ENCODE measurements at places on chromosomes 1 and 21.

- DNase-seq: peak; percentile 98
These were observed 27.7 kb upstream of the DYRK1A start for GRCh38 chr21:37338671-37339551.

DNA sequence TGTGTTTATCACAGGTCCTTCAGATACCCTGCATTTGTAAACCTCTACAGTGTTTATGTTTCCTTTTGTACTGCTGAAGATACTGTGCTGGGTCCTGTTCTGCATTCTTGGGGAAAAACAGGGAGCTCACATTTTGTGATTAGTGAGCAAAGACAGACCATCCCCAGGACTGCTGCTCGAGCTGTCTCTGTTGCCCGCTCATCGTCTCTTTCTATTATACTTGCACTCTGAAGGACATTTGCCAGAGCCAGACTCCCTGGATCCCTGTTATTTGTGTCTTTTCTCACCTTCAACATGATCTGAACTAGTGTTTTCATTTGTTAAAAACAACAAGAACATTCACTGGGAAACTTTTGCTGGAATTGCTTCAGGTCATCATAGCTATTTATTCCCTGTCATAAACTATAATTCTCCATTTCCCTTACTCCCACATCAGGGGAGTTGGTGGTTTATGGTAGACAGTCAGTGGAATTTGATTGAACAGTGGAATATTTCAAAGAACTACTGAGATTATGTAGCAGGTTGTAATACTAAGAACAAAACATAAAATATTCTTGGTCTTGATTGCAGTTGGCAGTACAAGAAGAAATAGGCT is 53.0 kb downstream of the PRRX1 start:
- DNase-seq: no peak

GRCh38 chr1:66575739-66576138 is 41.8 kb downstream of the SGIP1 start:
- DNase-seq: peak; percentile 34

- DNase-seq: no peak
These were observed 110.7 kb upstream of the TMEM51 start for GRCh38 chr1:15042866-15043265.

GRCh38 chr1:31886866-31887265 is 51.3 kb downstream of the PTP4A2 start:
- DNase-seq: no peak

- DNase-seq: no peak
These were observed 9.0 kb upstream of the CSF1 start for GRCh38 chr1:109901524-109902145.

- no peak for DNase-seq
These were observed at the start of gene KRTAP19-1 for GRCh38 chr21:30480145-30480544. KRTAP19-1 (minus strand) TSS chr21:30480367; CDS start chr21:30480317, 50 bp downstream.

GRCh38 chr1:40980068-40980452 is 564 bp downstream of the CTPS1 start:
- DNase-seq: no peak

- no peak for DNase-seq
These were observed 1.4 kb upstream of the HEYL start for GRCh38 chr1:39640861-39641260.

Data from HFFc6 (cell line).